Stimulated activated CD8-positive, alpha-beta memory T cell treated with anti-CD3 and anti-CD28 coated beads, Interleukin-2, amount 100 ng/mL, for 48 hours (primary cell): ENCODE measurements at places on chromosomes 5 and 9.
A peak's percentile ranks its signal among the peaks of the same experiment; 100 is the strongest.

- no peak for DNase-seq
Observed at GRCh38 chr5:149544028-149544420, 7.2 kb downstream of the CSNK1A1 start.

GRCh38 chr9:106438928-106439327 is 424.0 kb upstream of the ZNF462 start:
- no peak for DNase-seq

GRCh38 chr5:133205649-133206048 is 153.8 kb downstream of the HSPA4 start:
- DNase-seq, result no peak

GRCh38 chr5:53923961-53924360 is 363.5 kb downstream of the NDUFS4 start:
- no peak for DNase-seq

GRCh38 chr5:73450672-73451223 is 2.2 kb upstream of the FOXD1 start:
- DNase-seq, result no peak

- no peak for DNase-seq
Observed at GRCh38 chr9:116060631-116061030, 93.0 kb upstream of the PAPPA start.

- no peak for DNase-seq
Observed at GRCh38 chr9:133645021-133645765, 9.0 kb downstream of the DBH start.

GRCh38 chr5:88770276-88771257 is 112.4 kb downstream of the MEF2C start:
- no peak for DNase-seq

GRCh38 chr9:130433168-130433946 is 11.4 kb upstream of the ASS1 start:
- peak; percentile 48 for DNase-seq

DNA sequence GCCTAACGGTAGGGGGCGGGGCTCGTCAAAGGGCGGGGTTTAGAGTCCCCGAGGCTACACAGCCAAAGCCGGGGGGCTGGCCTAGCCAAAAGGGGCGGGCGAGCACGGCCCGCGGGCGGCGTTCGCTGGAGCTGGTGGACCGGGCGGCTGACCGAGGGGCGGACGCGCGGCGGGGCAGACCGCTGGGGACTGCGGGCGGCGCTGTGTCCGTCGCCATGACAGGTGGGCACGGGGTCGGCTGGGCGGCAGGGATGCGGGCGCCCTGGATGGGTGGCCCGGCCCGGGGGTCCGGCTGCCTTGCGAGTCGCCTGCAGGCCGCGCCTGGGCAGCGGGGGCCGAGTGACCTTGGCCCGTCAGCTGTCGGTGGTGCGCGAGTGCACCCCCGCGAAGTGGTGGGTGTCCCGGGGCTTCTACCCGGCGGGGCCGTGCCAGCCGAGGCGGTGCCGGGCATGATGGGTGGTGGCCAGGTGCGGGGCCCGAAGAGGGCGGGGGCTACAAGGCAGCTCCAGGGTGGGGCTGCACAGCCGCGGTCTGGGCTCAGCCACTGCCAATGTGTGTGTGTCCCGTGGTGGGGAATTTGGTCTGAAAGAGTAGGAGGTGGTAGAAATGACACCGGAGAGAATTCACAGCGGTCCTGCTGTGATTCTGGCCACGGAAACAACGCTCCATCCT is at the start of gene CARD19:
Gene CARD19, plus strand, starts transcription at position 87 of the 672 bp plus-strand sequence. Its CDS starts 129 bp downstream, at position 216.
- no peak for DNase-seq

DNA sequence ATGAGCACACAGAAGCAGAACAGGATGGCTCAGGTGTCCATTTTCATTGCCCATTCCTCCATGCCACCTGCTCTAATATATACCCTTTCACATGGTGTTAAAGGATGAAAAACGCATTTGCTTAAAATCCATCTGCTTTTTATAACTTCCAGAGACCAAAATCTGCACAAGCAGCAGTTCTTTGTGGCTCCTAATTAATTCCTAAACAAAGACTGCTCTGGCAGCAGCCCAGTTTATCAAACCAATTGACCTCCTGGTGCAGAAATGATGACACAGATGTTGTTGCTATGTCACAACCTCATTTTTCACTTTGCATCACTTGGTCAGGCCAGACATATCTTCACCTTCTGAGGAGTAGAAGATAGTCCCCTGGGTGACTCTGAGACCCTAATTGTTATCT is 141.2 kb downstream of the ASTN2 start:
- no peak for DNase-seq

DNA sequence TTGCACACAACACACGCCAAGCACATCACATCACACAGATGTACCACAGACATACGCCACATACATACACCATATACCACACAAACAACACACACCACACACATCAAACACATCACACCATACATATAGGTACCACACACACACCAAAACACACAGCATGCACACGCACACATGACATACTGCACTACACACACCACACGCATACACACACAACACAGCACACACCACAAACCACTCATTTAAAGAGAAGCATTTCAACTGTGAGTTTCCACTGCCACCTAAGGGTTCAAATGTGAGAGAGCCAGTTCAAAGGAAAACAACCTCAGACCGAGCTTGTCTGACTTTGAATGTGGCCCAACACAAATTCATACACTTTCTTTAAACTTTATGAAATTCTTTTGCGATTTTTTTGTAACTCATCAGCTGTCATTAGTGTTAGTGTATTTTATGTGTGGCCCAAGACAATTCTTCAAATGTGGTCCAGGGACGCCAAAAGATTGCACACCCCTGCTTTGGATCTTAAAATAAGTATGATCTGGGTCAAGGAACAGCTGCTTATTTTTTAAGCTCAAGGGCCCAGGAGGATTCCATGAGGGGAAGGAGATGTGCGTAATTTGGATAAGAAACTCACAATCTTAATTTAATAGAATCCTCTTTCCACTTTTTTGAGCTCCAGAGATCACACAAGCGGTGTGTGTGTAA is 494.6 kb downstream of the GADD45G start:
- no peak for DNase-seq
